ENCODE measurements at places on chromosomes 13 and 19.
A peak's percentile ranks its signal among the peaks of the same experiment; 100 is the strongest.

DNA sequence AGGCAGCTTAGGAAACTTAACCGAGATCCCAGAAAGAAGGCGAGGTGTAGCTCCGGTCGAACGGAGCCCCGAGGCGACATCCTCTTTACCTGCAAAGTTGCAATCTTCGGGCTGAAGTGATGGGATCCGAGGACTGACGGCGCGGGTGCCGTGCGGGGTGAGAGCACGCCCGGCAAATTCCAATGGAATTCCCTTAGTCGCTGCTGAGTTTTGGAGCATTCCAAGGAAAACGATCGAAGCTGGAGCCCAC, 141 bp downstream of the TRPC4 start:
- no peak overlapping the region for H3K27ac ChIP-seq
- no peaks in the 10 kb centered on the region for H3K4me1 ChIP-seq
- DNase-seq: no peak
- H3K36me3 ChIP-seq: no peaks in the 10 kb centered on the region

DNA sequence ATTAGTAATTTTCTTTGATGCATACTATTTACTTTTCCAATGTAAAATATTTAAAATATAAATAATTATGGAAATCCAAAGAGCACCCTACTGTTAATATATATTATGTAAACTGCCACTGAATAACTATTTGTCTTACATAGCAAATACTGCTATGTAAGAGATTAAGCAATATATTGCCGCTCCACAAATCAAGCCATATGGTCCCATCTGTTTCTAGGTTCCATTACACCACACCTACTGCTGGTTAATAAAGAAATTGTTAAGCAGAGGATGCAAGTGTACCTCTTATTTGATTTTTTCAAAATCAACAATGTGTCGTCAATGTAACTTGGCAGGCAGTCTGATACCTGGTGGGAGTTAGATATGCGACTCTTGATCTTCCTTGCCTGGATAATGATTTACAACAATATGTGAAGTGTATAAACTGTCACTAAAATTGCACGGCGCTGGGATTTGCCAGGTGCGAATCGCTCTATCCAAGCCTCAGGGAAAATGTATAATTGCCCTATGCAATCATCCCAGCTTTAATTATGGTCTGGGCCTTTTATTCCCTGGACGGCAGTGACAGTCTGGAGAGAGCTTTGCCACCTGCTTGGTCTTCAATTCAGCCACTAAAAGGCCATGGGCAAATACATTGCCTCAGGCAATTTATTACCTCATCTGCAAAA, 16.0 kb downstream of the SMAD9 start:
- H3K27ac ChIP-seq: no peak overlapping the region
- H3K36me3 ChIP-seq: no peaks in the 10 kb centered on the region

DNA sequence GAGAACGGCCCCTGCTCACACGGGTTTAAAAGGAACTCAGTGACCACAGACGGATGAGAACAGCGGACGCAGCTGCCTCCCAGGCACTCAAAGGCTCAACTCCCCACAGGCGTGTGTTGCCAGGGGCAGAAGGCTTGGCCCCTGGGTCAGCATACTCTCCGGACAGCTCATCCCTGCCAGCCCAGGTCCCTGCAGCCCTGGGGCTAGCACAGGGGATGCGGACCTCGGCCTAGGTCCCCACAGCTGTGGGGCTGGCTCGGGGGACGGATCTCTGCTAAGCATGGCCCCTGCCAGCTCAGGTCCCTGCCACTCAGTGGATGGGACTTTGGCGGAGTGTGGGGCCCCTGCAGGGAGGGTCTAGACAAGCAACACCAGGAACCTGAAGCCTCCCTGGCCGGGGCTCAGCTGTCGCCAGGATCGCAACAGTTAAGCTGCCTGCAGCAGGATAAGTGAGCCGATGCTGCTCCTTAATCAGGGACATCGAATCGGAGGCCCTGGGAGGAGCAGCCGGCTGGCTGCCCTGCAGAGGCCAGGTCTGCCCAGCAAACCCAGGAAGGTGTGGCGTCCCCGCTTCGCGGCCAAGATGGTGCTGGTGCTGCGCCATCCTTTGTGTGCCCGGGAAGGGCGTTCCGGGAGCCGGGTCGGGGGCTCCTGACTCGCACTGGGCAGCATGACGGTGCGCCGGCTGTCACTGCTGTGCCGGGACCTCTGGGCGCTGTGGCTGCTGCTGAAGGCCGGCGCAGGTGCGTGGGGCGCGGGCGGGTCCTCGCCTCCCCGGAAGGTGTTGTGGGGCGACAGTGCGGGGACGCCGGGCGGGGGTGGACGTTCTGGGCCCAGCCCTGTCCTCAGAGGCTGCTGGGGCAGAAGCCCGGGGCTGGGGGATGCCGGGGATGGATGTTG, 32.5 kb downstream of the MCF2L start:
- H3K27me3 ChIP-seq: peaks cover 100% of the 10 kb centered on the region
- no peak for DNase-seq
- no peak overlapping the region for H3K27ac ChIP-seq
- peaks cover 7% of the 10 kb centered on the region for H3K4me1 ChIP-seq
- no peaks in the 10 kb centered on the region for H3K36me3 ChIP-seq
- no peak overlapping the region for H3K4me3 ChIP-seq

DNA sequence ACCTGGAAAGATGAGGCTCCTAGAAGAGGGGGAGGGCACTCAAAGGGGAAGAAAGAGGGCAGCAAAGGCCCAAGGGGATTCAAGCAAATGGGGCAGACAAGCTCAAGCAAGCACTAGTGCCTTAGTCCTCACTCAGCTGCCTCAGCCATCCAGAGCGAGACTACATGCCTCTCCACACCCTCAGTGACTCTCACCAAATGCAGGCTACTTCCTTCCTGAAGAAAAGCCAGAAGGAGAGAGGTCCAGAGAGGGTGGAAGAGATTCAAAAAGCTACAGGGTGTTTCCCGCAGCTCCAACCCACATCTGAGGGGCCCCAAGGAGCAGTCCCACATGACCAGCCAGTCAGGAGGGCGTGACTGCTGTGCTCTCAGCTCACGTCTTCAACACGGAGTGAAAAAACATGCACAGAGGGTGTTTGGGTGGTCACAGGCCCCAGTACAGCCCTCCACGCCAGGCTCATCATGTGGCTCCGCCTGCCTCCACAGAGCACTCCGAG, 40.5 kb downstream of the MIPEP start:
- H3K27me3 ChIP-seq: no peaks in the 10 kb centered on the region
- no peak overlapping the region for H3K27ac ChIP-seq
- DNase-seq: no peak

GRCh38 chr13:75357576-75358289, 124.2 kb downstream of the TBC1D4 start:
- H3K4me3 ChIP-seq: no peak overlapping the region
- H3K4me1 ChIP-seq: peaks cover 20% of the 10 kb centered on the region
- peak; percentile 62 for DNase-seq
- no peaks in the 10 kb centered on the region for H3K27me3 ChIP-seq
- no peaks in the 10 kb centered on the region for H3K36me3 ChIP-seq
- no peak overlapping the region for H3K27ac ChIP-seq

DNA sequence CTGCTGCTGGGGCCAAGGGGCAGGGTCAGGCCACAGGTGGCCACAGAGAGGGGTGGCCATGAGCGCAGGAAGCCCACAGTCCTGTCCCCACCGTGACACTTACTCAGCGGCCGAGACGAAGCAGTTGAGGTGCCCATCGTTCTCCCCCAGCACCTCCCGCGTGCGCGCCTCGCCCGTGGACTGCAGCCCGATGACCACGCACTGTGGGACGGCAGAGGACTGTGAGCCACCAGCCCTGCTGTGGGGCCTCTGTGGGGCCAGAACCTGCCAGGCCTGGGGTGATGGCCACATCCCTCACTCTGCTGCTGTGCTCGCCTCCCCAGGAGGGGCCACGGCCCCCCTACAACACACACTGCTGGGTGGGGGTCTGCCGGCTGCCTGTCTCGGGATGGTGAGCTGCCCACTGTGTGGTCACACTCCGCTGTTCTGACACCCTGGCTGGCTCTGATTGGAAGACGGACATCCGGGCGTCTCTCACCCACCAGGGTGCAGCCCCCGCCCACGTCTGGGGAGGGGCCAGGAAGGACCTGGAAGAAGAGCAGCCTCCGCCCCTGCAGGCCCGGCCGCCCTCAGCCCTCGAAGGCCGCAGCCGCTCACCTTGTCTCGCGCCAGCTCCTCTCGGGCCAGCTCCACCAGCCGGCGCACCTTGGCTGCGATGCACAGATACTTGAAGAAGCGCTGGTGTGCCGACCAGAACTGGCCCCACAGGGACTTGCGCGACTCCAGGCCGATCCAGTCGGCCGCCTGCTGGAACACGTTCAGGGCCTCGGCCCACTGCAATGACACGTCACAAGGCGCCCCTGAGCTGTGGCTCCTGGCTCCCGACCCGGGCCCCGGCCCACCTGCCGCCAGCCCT, 13.2 kb downstream of the GPX4 start:
- H3K27ac ChIP-seq: no peak overlapping the region
- H3K4me1 ChIP-seq: no peaks in the 10 kb centered on the region
- H3K27me3 ChIP-seq: no peaks in the 10 kb centered on the region
- no peak overlapping the region for H3K4me3 ChIP-seq

- no peak for DNase-seq
- no peaks in the 10 kb centered on the region for H3K27me3 ChIP-seq
- H3K27ac ChIP-seq: no peak overlapping the region
Observed at GRCh38 chr13:110885516-110885915, 29.4 kb downstream of the ANKRD10 start.

DNA sequence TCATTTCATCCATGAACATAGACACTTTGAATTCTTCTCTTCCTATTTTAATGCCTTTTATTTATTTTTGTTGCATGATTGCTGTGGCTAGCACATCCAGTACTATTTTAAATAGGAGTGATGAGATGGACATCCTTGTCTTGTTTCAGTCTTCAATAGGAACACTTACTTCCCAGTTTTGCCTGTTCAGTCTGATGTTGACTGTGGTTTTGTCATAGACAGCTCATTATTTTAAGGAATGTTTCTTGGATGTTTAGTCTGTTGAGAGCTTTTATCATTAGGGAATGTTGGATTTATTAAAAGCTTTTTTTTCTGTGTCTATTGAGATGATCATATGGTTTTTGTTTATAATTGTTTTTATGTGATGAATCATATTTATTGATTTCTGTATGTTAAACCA, 586.6 kb downstream of the SLITRK1 start:
- no peak for DNase-seq
- H3K4me3 ChIP-seq: no peak overlapping the region
- H3K36me3 ChIP-seq: no peaks in the 10 kb centered on the region
- H3K27me3 ChIP-seq: no peaks in the 10 kb centered on the region

- no peaks in the 10 kb centered on the region for H3K27me3 ChIP-seq
- H3K27ac ChIP-seq: no peak overlapping the region
- no peaks in the 10 kb centered on the region for H3K36me3 ChIP-seq
- no peak overlapping the region for H3K4me3 ChIP-seq
Observed at GRCh38 chr13:76965759-76966421, 17.6 kb downstream of the ACOD1 start.

GRCh38 chr13:82593239-82593638, 1289.0 kb downstream of the SLITRK1 start:
- no peak overlapping the region for H3K4me3 ChIP-seq
- H3K36me3 ChIP-seq: no peaks in the 10 kb centered on the region
- DNase-seq: no peak
- H3K4me1 ChIP-seq: no peaks in the 10 kb centered on the region
- no peak overlapping the region for H3K27ac ChIP-seq
- H3K27me3 ChIP-seq: no peaks in the 10 kb centered on the region

DNA sequence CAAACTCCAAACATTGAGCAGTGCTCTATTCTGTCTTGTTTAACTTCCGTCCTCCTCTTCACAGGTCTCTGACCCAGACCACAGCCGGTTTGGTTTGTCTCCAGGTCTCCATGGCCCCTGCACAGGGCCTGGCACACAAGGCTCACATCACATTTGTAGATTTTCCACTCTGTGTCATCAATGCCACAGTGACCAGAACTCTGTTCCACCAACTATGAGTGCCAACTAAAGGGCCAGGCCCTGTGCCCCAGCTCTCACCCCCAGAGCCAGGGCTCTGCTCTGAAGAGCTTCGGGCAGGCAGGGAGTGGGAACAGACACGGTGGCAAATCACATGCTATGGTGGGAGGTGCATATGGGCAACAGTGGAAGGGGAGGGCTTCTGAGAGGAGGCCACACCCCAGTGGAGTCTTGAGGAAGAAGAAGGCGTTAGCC, 16.0 kb downstream of the SMG9 start:
- no peaks in the 10 kb centered on the region for H3K4me1 ChIP-seq
- no peak for DNase-seq
- H3K27ac ChIP-seq: no peak overlapping the region
- H3K4me3 ChIP-seq: no peak overlapping the region

GRCh38 chr13:33139780-33140535, 123.7 kb downstream of the KL start:
- 0 out of 2 replicates have a peak, but pooled peaks cover 5% of the 10 kb centered on the region for H3K4me1 ChIP-seq
- no peaks in the 10 kb centered on the region for H3K27me3 ChIP-seq
- no peak overlapping the region for H3K4me3 ChIP-seq
- H3K36me3 ChIP-seq: no peaks in the 10 kb centered on the region
- DNase-seq: no peak
- H3K27ac ChIP-seq: no peak overlapping the region

DNA sequence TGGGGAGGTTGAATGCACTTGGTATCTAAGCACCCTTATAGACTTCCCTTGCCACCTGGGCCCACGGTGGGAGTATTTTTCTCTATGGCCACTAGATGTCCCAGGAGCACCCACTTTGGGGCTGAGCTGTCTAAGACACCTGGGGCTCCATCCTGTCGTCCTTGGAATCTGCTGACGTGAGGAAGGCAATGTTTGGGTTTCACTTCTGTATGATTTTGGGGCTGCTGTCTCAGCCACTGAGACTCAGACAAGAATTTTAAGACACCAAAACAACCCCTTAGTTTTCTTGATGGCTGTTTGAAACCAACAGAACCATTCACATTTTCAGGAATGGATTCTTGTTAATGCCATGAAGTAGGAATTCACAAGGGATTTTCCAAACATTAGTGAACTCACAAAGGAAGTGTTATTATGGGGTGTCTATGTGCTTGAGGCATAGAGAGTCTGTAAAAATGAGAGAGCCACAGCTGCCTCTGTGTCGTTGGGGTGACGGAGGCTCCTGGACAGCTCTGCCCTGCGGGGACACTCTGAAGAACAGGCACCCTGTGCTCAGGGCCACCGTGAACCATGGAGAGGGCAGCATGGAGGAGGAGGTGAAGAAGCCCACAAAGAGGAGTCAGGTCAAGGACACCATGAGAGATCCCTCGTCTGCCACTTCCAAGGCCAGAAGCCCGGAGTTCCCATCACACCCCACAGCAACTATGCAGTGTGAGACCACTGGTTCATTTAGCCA, 106.8 kb upstream of the SPATA13 start:
- DNase-seq: peak; percentile 86
- H3K27me3 ChIP-seq: no peaks in the 10 kb centered on the region
- H3K4me1 ChIP-seq: no peaks in the 10 kb centered on the region
- H3K36me3 ChIP-seq: no peaks in the 10 kb centered on the region
- H3K4me3 ChIP-seq: no peak overlapping the region

- no peaks in the 10 kb centered on the region for H3K27me3 ChIP-seq
- H3K4me3 ChIP-seq: no peak overlapping the region
- H3K4me1 ChIP-seq: no peaks in the 10 kb centered on the region
Observed at GRCh38 chr19:37995346-37995745, 88.3 kb downstream of the SIPA1L3 start.

GRCh38 chr19:50401605-50402450, 16.9 kb upstream of the SPIB start:
- H3K36me3 ChIP-seq: no peaks in the 10 kb centered on the region
- H3K4me1 ChIP-seq: no peaks in the 10 kb centered on the region
